ENCODE measurements at places on chromosomes 7 and 10. TPM values are rescaled to one million over a fixed set of nuclear protein-coding genes. Genes with fewer than 3 reads are reported as not detected.

JAKMIP3 gene
- total RNA-seq = not detected

FKBP9 gene
- total RNA-seq = 145 TPM

CLEC5A gene
- not detected for total RNA-seq

GPR37 gene
- 1.2 TPM for total RNA-seq

ADCYAP1R1 gene
- total RNA-seq = 4.2 TPM

NEUROG3 gene
- not detected for total RNA-seq

NUTM2A gene
- total RNA-seq = 0.15 TPM

LIPJ gene
- total RNA-seq = not detected
